ENCODE measurements at places on chromosomes 1 and 21.

DNA sequence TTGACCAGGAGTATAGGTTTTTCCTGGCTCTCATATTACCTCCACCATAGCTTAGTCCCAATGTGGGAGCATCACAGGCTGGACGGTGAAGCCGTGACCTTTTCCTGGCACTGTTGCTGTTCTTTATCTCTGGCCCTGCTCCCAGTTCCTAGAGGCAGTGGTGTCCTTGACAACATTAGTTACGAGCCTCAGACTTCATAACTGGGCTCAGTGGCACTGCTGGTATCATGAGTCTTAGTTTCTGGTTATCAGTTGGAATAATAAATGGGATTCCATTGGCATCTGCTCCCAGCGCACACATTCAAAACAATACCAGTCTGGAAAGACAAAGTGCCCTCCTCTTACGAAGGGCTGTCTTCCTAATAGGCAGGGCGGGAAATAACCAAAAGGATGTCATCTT lies 8.0 kb downstream of the RNPEP start:
- no peak for DNase-seq

DNA sequence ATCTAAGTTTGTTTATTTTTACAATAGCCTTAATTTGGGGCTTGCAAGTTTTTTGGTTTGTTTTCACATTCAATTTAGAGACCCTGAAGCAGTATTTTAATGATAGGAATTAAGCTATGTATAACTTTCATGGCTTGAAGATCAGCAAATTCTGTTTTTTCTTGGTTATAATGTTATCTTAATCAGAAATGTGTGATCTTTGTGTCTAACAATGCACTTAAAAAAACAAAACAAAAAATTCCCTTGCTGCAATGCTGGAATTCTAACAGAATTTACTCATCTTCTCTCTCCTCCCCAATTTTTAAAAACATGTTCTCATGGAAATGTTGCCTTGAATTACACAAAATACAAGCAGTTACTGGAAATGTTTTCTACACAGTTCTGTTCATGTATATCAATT lies 113.1 kb downstream of the OLFML2B start:
- no peak for DNase-seq

GRCh38 chr1:203046984-203047630 lies 20.8 kb downstream of the PPFIA4 start:
- DNase-seq, result peak; percentile 43

DNA sequence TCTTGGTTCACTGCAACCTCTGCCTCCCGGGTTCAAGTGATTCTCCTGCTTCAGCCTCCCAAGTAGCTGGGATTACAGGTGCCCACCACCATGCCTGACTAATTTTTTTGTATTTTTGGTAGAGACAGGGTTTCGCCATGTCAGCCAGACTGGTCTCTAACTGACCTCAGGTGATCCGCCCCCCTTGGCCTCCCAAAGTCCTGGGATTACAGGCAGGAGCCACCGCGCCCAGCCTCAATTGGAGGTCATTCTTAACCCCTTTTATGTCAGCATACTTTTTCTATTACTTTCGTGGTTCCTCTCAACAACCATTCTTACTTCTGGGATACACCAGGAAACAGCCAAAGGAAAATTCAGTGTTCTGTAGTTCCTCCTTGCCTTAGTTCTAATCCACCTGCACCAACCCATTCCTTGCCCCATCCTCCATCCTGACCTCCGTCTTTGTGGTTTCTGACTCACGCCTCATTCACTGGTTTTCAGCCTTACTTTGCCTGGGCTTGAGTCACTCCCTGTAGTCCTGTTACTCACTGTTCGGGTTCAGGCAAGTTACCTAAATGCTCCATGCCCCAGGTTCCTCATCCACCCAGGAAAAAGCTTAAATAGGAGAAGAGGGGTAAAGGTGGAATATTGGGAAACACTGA lies 12.9 kb upstream of the BCL10 start:
- DNase-seq, result peak; percentile 19

DNA sequence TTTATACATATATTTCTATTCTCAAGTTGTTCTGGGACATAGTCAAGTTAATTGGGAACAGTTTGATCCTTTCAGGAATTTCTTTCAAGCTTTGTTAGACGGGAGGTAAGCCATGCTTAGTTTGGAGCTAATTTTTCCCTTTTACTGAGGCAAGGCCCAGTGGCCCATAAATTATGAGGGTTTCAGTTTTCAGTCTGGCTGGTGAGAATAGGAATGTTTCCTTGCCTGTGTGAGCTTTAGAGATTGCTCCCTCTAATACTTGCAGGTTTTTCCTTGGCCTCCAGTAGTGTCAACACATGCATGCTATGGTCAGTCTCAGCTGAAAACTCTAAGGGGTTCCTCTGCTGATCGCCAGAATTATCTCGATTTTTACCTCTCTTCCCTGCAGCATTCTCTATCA lies 14.1 kb upstream of the PHGDH start:
- DNase-seq, result no peak

GRCh38 chr1:172499636-172500141 lies 33.3 kb upstream of the SUCO start:
- peak; percentile 93 for DNase-seq

- no peak for DNase-seq
Measured at GRCh38 chr1:59092126-59092525, 204.8 kb upstream of the FGGY start.

DNA sequence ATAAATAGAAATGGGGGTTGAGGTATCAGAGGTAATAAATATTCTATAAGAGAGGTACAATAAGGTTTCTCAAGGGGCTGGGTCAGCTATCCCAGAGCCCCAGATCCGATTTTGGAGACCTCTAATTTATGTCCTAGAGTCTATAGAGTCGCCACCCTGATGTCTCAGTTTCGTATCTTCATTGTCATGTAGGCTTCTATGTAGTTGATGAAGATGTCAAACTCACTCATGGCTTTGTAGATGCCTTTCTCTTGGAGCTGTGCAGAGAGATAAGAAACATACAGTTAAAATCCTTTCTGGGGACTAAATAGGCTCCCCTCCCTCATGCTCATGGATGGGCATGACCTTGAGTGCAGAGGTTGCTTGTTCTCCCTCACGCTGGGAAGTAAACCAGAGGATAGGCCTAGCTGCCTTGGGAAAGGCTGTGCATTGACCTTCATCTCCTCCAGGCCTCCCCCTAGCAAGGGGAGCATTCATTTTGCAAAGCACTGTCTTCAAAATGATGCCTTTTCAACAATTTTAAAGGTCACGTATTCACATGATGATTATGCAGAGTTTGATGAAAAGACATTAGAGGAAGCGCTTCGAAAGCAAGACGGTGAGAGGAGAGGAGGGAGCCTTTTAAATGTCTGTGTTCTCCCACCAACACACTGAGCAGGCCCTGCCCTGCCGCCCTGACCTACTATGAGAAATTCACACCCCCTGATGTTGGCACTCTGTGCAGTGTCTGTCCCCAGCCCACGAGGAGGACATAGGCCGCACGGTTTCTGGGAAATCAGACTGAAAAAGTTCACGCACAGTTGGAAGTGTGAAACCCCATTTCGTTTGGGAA lies 1.9 kb upstream of the IL19 start:
- DNase-seq, result no peak

GRCh38 chr1:57285992-57286391 lies 137.9 kb downstream of the DAB1 start:
- DNase-seq, result no peak

DNA sequence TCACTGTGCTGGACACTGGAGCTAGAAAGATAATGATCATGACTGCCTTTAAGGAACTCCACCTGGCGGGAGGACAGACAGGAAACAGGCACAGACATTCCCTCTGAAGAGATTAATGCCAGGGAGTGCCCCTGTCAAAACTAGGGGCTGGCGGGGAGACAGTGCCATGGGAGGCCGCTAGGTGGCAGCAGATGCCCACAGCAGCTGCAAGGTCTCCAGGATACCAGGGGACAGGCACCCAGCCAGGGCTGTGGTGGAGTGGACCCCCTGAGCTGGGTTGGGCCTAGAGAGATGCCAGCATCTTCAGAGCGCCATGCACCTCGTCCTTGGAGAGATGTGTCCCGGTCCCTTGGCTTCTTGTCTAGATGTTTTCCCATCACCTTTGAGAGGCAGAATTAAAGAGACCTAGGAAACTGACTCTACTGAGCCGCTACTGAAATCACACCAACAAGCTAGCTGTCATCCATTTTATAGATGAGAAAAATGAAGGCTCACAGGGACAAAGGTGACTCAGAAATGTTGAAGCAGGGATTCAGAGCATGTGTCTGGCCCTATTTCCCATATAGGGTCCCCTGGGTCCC lies 3.6 kb downstream of the REN start:
- DNase-seq, result peak; percentile 93

DNA sequence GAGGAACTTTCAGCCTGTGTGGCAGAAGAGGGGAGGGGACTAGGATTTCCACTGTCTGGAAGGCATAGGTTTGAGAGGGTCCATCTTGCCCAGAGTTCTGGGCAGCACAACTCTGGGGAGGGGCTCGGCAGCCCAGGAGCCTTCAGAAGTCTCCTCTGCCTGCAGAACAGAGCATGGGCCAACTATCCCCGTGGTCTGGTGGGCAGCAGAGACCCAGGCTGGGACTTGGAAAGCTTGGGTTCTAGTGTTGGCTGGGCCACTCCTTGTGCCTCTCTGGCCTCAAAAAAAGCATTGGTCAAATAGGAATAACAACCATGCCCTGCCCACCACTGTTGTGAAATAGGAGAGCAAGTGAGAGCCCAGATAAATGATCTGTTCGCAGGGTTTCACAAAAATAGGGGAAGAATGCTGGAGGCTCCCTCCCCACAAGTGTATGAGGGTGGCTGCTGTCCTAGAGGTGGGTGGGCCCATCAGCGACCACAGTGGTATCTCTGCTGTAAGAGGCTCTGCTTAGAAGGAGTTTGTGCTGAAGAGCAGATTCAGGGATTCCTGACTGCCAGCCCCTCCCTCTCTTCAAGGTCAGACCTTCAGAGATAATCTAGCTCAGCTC lies 8.9 kb downstream of the EPHA10 start:
- no peak for DNase-seq

- DNase-seq, result peak; percentile 24
Measured at GRCh38 chr1:187477103-187477502, 648.4 kb downstream of the PLA2G4A start.

- DNase-seq, result no peak
Measured at GRCh38 chr1:5388622-5389021, 603.6 kb downstream of the NPHP4 start.

- peak; percentile 93 for DNase-seq
Measured at GRCh38 chr1:91166106-91166712, 144.4 kb upstream of the ZNF644 start.

GRCh38 chr1:78155121-78155520 lies 109.4 kb downstream of the GIPC2 start:
- DNase-seq, result no peak

- no peak for DNase-seq
Measured at GRCh38 chr21:14312871-14313270, 70.1 kb downstream of the HSPA13 start.

- DNase-seq, result no peak
Measured at GRCh38 chr1:172163498-172164215, 256.8 kb upstream of the C1orf105 start.

GRCh38 chr21:17387030-17387617 lies 125.7 kb upstream of the CXADR start:
- DNase-seq, result peak; percentile 77

DNA sequence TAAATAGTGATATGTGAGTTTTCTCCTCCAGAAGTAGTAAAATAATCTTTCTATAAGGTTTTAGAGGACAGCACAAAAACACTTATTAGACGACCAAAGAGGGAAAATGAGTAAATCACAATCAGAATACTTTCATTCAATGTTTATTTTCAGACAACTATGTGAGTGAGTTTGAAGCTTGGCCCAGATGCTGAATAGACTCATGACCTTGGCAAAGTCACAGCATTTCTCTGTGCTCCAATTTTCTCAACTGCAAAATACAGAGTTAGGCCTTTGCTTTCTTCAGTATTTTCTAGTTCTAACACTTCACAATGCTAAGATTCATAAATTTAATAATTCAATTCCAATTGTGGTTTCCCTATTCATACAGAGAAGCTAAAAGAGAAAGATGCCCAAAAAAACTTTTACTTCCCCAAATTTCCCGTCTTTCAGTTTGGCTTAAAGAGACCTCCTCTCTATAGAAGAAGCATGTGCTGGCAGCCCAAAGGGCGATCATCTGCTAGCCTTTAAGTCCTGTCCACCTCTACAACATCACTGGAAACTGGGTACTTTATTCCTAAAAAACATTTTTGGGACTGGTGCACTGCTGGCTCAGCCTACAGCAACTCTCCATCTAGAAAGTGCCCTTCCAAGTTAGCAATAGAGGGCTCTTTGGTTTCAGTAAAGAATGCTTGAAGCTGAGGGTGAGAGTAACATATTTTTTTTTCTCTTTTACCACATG lies 116.8 kb upstream of the GORAB start:
- DNase-seq, result no peak

- DNase-seq, result no peak
Measured at GRCh38 chr1:219144658-219145315, 28.9 kb upstream of the LYPLAL1 start.

Measured in DMS53 (cell line).